ENCODE measurements at places on chromosomes 6 and 20.

DNA sequence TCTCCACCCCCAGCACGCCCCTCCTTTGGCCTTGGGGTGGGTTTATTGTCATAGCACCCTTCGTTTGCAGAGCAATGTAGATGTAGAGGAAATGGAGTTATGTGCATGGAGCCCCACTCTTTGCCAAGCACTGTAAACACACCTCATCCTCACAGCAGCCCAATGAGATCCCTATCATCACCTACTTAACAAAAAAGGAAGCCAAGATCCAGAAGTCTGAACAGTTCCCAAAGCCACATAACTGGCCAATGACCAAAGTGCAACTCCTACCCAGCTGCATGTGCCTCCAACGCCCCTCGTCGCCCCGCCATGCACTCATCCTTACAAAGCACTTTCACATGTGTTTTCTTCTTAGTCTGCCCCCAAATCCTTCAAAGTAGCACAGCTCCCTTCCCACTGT, 21.8 kb upstream of the FOXQ1 start:
- H3K27ac ChIP-seq, result no peak overlapping the region
- no peak for DNase-seq
- H3K36me3 ChIP-seq, result no peaks in the 10 kb centered on the region

- H3K4me3 ChIP-seq, result no peak overlapping the region
- no peak overlapping the region for H3K27ac ChIP-seq
- peaks cover 3% of the 10 kb centered on the region for H3K27me3 ChIP-seq
- no peaks in the 10 kb centered on the region for H3K36me3 ChIP-seq
- H3K4me1 ChIP-seq, result peaks cover 6% of the 10 kb centered on the region
Observed at GRCh38 chr6:68756454-68757375, 121.6 kb downstream of the ADGRB3 start.

GRCh38 chr6:296151-297122, 4.2 kb downstream of the DUSP22 start:
- no peak overlapping the region for H3K4me3 ChIP-seq
- H3K27ac ChIP-seq, result no peak overlapping the region
- H3K27me3 ChIP-seq, result no peaks in the 10 kb centered on the region
- DNase-seq, result peak; percentile 60
- peaks cover 9% of the 10 kb centered on the region for H3K4me1 ChIP-seq
- no peaks in the 10 kb centered on the region for H3K36me3 ChIP-seq

- no peak for DNase-seq
- no peak overlapping the region for H3K4me3 ChIP-seq
- H3K27me3 ChIP-seq, result no peaks in the 10 kb centered on the region
- no peaks in the 10 kb centered on the region for H3K36me3 ChIP-seq
- peaks cover 26% of the 10 kb centered on the region for H3K4me1 ChIP-seq
Observed at GRCh38 chr6:19368511-19368910, 468.7 kb upstream of the ID4 start.

DNA sequence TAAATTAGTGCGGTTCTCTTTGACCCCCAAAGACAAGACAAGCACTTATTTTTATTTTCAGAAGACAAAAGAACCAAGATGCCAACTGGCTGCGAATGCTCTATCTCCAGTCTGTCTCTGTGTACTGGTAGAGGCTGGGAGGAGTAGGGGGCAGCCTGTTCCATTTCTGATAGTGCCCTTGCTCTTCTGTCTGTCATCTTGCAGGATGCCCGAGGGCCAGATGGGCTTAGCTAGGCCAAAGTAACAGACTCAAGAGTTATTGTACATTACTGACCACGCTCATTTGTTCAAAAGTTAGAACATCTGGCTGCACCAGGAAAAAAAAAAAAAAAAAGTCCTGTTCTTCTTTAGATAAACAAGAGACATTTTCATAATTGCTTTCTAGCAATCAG, 198.1 kb upstream of the UST start:
- no peak overlapping the region for H3K27ac ChIP-seq
- no peak overlapping the region for H3K4me3 ChIP-seq
- no peaks in the 10 kb centered on the region for H3K4me1 ChIP-seq

DNA sequence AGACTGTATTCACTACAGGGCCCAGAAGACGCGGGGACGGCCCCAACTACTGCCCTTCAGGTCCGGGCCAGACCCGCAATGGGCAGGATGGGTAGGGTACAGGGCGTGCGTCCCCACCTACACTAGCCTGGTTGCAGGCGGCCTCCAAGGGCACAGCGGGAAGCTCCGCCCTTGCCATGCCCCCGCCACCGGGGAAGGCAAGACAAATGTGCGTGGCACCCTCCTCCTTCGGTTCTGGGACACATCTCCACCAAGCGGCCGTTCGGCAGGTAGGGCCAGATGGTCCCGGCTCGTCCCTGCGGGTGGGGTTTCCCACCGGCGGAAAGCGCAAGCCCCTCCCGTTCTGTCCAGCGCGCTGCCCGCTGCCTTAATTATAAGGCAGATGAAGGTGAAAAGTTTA, 5.6 kb downstream of the NXT1 start:
- DNase-seq, result no peak
- no peaks in the 10 kb centered on the region for H3K27me3 ChIP-seq
- H3K36me3 ChIP-seq, result peaks cover 8% of the 10 kb centered on the region
- H3K27ac ChIP-seq, result peak overlapping the region; percentile 39
- no peak overlapping the region for H3K4me3 ChIP-seq

GRCh38 chr6:30918670-30919069, 4.6 kb downstream of the VARS2 start:
- no peaks in the 10 kb centered on the region for H3K27me3 ChIP-seq
- H3K4me3 ChIP-seq, result no peak overlapping the region
- H3K4me1 ChIP-seq, result peaks cover 22% of the 10 kb centered on the region
- H3K36me3 ChIP-seq, result peaks cover 11% of the 10 kb centered on the region

GRCh38 chr20:46044896-46045295, 15.9 kb downstream of the SLC12A5 start:
- H3K36me3 ChIP-seq, result no peaks in the 10 kb centered on the region
- no peak overlapping the region for H3K27ac ChIP-seq

DNA sequence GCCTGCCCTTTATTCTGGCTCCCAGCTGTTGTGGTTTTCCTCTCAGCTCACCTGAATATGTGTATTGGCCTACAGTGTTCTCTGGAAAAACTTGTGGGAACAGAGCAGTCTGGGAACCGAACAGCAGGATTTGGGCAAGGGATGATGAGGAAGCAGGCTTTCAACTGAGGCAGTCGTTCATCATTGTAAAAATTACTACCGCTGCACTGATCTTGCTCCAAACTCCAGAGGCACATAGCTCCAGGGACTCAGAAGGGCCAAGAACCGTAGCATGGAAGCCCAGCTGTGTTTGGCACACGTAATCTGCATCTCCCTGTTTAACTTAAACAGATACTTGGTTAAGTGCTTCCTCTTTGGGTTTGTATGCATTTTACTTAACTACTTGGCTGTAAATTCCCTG, 48.3 kb upstream of the EEF1A1 start:
- H3K4me3 ChIP-seq, result no peak overlapping the region
- no peak overlapping the region for H3K27ac ChIP-seq
- H3K4me1 ChIP-seq, result peaks cover 5% of the 10 kb centered on the region
- no peaks in the 10 kb centered on the region for H3K36me3 ChIP-seq

- H3K27me3 ChIP-seq, result no peaks in the 10 kb centered on the region
- no peak for DNase-seq
- H3K4me3 ChIP-seq, result no peak overlapping the region
- H3K27ac ChIP-seq, result peak overlapping the region; percentile 89
Observed at GRCh38 chr6:149334201-149334600, 16.7 kb downstream of the TAB2 start.

GRCh38 chr6:38593409-38593808, 46.3 kb downstream of the BTBD9 start:
- no peak overlapping the region for H3K27ac ChIP-seq
- H3K4me3 ChIP-seq, result no peak overlapping the region
- no peak for DNase-seq
- H3K4me1 ChIP-seq, result no peaks in the 10 kb centered on the region

DNA sequence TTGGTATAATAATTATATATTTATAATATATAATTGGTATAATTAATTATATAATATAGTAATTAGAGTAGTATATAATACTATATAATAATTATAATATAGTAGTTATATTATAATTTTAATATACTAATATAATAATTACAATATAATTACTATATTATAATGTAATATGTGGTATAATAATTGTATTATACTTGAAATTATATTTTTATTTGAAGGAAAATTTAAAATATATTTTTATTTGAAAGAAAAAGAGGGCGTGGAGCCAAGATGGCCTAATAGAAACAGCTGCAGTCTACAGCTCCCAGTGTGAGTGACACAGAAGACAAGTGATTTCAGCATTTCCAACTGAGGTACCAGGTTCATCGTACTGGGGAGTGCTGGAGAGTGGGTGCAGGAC, 365.9 kb downstream of the MMUT start:
- no peak for DNase-seq
- H3K4me1 ChIP-seq, result no peaks in the 10 kb centered on the region
- H3K4me3 ChIP-seq, result no peak overlapping the region
- H3K36me3 ChIP-seq, result no peaks in the 10 kb centered on the region

- H3K27me3 ChIP-seq, result no peaks in the 10 kb centered on the region
- peaks cover 18% of the 10 kb centered on the region for H3K36me3 ChIP-seq
- peak overlapping the region; percentile 69 for H3K4me3 ChIP-seq
- no peak for DNase-seq
Observed at GRCh38 chr20:57247292-57247965, 19.0 kb downstream of the BMP7 start.

Data from type B pancreatic cell (in vitro differentiated cells).